ENCODE measurements at places on chromosomes 12 and 14.

GRCh38 chr14:43855556-43855955 lies 651.5 kb downstream of the FSCB start:
- DNase-seq = no peak

GRCh38 chr14:103110681-103111231 lies 12.5 kb upstream of the TNFAIP2 start:
- DNase-seq = no peak

GRCh38 chr12:114480337-114481199 lies 74.6 kb upstream of the TBX5 start:
- peak; percentile 29 for DNase-seq

GRCh38 chr12:7756993-7757392 lies 8.0 kb upstream of the NANOGNB start:
- no peak for DNase-seq

DNA sequence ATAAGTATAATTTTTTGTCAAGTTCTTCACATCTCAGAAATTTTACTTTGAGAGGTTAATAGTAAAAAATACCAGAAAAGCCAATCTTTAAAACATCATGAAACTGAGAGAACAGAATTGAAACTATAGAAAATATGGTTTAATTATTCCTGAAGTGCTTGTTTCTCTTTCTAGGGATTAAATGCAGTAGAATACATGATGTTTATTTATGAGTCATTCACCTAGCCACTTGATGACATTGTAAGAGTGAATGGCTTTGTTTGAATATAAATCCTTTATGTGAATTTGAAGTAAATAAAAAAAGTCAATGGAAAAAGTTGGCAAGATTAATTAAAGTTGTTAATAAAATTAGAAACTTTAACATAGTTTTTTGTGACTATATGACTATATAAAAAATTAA lies 48.4 kb downstream of the KTN1 start:
- no peak for DNase-seq

DNA sequence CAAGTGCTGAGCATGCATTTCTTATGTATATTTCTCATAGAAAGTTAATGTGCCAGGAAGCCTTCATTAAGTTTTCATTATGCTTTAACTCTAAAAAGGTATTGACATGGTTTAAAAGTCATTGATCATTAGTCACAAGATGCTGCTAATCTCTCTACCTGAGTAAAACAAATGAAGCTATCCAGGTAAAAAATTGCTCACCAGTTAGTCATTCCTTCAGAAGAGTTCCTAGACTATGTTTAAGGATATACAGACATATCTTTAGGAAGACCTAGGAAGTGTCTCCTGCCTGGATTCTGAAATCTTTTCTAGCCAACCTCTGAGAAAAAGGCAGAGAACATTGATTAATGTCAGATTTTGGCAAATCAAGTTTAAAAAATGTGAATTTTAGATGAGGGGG lies 274.2 kb downstream of the PDZRN4 start:
- no peak for DNase-seq

GRCh38 chr14:34254571-34254970 lies 207.5 kb downstream of the SPTSSA start:
- DNase-seq = no peak

DNA sequence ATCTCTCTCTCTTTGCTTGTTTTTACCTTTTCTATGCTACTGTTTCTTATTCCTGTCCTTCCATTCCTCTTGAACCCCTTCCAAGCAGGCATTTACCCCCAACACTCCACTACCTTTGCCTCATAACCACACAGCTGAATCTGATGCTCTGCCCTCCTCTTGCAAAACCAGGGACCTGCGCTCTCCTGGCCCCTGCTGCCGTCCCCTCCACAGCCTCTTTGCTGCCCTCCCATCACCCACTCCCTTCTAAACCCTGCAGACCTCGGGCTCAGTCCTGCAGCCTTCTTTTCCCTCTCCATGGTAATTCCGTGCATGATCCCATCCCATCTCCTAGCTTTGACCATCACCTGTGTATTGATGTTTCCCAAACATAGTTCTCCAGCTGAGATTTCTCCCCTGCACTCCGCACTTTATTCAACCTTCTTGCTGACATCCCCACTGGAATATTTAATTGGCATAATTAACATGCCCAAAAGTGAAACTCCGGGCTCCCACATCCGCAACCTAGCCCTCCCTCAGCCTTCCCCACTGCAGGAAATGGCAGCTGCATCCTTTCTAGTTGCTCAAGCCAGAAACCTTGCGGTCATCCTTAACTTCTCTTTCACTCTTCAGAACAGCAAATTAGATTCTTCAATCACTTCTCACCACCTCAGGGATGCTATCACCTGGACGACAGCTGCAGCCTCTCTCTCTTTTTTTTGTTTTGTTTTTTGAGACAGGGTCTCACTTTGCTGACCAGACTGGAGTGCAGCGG lies 16.0 kb downstream of the FIGNL2 start:
- DNase-seq = no peak

DNA sequence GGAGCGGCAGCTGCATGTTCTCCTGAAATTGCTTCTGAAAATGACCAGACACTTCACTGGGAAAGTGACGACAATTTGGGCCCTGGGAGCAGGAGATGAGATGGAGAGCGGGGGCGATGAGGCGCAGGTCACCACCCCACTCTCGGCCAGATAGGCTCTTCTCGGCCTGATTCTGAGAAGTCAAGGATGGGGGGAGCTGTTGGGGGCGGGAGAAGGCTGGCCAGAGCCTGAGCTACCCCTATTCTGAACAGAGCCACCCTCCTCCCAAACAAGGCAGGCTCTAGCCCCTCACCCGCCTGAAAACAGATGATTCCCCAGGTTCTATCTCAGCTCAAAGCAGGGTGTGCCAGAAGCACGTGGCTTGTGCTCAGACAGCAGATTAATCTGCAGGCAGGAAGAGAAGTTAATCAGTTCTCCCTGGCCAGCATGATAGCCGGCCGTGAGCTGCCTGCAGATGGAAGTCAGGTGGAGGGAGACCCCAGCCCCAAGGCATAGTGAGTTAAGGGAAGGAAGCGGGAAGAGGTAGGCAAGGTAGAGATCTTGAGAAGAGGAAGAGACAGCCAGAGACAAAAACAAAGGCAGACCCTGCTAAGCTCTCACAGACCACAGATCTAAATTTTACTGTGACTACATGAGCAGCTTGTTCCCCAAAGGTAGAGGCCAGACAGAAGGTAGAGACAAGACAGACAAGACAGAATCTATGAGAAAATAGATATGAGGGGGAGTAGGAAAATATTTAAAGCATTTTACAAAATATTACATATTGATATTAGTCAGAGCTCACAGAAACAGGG lies 10.9 kb upstream of the TAC3 start:
- DNase-seq = no peak

DNA sequence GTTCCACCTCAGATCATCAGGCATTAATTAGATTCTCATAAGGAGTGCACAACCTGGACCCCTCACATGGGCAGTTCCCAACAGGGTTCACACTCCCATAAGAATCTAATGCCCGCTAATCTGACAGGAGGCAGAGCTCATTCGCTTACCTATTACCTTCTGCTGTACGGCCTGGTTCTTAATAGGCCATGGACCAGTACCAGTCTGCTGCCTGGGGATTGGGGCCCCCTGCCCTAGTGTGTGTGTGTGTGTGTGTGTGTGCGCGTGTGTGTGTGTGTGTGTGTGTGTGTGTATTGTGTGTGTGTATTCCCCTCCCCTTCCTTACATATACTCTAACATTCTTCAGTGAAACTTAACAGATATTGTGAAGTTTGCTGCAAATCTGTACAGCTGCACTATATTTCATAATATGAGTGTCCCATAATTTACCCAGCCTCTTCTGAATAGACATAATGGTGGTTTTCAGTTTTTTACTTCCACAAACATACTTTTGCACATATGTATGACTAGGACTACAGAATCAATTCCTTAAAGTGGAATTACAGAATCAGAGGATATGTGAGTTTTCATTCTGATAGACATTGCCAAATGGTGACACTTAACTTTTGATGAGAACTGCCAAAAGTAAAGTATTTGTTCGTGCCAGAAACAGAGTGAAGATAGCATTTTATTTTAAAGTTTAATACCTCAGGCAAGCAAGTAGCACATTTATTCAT lies 205.2 kb upstream of the EEA1 start:
- DNase-seq = no peak

DNA sequence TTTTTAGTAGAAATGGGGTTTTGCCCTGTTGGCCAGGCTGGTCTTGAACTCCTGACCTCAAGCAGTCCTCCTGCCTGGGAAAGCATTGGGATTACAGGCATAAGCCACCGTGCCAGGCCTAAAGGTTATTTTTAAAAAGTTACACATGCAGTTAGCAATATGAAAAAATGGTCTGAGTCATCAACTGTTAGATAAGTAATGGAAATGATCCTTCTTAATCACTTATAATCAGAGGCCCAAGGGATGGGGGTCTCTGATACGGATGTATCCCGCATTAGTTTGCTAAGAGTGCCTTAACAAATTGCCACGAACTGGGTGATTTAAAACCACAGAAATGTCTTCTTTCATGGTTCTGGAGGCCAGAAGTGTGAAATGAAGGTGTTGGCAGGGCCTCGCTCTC lies 54.1 kb upstream of the FERMT2 start:
- DNase-seq = no peak

- no peak for DNase-seq
Observed at GRCh38 chr14:105861985-105862465, 335.6 kb downstream of the TMEM121 start.

DNA sequence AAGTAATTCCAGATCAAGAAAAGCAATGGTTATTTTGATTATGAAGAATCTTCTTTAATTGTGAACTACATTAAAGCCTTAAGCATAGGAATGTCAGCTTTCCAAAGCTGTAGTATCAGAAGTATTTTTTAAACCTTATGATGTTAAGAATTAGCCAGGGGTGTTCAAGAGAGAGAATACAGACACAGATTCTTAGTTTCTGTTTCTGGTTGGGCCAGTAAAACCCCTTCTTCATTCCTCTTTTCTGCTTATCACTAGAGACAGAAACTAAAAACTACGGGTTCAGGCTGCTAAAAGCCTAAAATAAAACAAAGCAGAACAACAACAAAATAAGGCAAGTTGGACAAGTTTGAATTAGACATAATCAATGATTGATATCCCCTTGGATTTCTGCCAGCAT lies 38.2 kb downstream of the IFT43 start:
- no peak for DNase-seq

DNA sequence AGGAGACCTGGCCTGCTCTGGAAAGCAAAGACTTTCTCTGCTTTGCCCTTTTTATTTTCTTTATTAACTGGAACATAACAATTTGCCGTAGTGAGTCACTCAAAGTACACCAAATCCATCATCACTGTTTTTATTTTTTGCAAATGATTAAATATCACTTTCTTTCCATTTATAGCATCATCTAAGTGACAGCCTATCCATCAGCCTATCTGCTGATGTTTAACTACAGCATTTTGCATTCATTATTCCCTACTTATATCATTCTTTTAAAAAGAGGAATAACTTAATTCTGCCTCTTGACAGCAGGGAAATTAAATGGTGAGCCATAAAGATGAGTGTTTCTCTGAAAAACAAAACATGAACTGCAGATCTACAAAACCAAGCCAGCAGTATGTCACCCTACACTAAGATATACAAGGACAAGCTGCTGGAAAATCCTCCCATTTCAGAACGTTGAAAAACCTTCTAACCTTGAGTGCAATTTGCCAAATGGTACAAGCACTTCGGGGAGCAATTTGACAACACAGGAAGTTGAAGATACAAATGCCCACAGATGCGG lies 821.3 kb upstream of the TMEM132C start:
- no peak for DNase-seq

GRCh38 chr14:65179918-65180724 lies 77.8 kb upstream of the MAX start:
- no peak for DNase-seq

- no peak for DNase-seq
Observed at GRCh38 chr12:89676930-89677329, 31.7 kb downstream of the ATP2B1 start.

DNA sequence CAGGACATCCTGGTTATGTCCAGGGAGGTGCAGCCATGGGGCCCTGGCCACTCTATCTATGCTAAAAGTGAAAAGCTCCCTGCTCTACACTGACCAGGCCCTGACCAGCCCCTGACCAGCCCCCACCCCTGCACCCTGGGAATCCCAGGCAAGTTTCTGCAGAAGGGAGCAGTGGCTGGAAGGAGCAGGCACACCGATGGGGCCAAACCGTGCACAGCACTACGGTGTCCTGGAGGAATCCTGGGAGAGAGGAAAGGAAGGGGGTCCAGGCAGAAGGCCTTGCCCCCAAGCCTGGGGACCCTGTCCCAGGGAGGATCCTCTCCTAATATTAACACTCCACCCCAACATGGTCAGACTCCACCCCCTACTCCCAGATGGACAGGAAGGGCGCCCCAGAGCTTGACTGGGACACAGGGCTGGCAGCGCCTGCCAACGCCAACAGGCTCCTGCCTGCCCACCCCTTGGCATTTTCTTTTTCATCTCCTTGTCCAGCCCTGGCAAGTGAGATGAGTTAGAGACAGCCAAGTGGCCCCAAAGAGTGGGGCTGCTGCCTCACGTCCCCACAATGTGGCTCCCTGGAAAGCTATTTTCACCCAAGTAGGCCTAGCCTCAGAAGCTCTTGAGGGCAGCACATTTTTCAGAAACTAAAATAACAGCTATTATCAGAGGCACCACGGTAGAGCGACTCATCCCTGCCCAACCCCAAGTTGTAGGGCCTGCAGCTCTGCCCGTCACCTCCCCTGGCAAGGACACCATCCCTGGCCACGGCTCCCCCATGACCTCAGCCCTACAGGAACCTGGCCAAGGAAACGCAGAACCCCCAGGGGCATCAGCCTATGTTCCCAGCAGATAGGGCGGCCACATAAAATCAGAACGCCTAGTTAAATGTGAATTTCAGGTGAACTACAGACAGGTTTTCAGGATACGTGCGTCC lies 82.6 kb downstream of the SCARB1 start:
- DNase-seq = no peak

GRCh38 chr12:24361877-24362580 lies 412.6 kb upstream of the SOX5 start:
- DNase-seq = no peak

DNA sequence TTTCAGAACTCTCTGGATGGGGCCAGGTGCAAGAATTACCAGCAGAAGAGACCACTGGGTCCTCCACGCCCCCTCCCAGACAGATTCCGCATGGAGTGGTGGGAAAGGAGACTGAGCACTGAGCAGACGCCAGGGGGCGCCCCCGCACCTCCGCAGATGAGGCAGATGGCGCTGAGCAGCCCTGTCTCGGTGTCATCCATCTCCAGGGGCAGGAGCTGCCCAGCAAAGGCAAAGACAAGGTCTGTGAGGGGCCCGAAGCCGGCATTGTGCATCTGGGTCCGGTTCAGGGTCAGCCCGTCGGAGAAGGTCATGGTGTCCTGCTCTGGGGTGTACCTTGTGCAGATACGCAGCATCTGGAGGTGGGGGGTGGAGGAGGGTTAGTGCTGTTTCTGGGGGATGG lies 6.3 kb upstream of the ITGB7 start:
- peak; percentile 90 for DNase-seq

- DNase-seq = no peak
Observed at GRCh38 chr12:88472775-88473174, 107.5 kb downstream of the KITLG start.
